ENCODE measurements at places on chromosomes 13 and 19.

- DNase-seq: no peak
Measured at GRCh38 chr13:30690282-30691188, 44.8 kb upstream of the ALOX5AP start.

DNA sequence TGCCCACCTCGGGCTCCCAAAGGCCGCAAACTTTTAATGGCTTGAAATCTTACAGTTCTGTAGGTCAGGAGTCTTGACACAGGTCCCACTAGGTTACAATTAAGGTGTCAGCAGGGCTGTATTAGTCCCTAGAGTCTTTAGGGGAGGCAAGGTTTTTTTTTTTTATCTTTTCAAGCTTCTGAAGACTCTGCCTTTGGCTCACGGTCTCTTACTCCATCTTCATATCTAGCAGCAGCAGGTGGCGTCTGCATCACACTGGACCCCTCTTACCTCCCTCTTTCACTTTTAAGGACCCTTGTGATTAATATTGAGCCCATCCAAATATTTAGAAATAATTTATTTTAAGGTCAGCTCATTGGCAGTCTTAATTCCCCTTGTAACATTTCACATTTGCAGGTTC is 11.6 kb downstream of the MIR17HG start:
- DNase-seq: no peak

DNA sequence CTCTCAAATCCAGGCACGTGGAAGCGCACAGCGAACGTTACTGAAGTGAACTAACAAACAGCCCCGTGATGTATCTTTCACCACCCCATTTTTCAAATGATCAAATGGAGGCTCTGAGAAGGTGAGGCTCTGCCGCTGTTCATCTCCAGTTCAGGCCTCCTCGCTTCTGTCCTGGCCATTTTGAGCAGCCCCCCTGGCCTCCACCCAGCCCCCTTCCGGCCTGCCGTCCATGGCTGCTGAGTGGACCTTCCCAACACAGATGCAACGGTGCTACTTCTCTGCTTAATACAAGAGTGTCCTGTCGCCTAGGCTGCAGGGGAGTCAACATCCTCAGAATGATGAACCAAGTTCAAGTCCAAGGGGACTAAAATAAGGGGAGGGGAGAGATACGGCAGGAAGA is 9.7 kb downstream of the SYDE1 start:
- no peak for DNase-seq

GRCh38 chr19:5360003-5360780 is 19.6 kb upstream of the PTPRS start:
- no peak for DNase-seq

DNA sequence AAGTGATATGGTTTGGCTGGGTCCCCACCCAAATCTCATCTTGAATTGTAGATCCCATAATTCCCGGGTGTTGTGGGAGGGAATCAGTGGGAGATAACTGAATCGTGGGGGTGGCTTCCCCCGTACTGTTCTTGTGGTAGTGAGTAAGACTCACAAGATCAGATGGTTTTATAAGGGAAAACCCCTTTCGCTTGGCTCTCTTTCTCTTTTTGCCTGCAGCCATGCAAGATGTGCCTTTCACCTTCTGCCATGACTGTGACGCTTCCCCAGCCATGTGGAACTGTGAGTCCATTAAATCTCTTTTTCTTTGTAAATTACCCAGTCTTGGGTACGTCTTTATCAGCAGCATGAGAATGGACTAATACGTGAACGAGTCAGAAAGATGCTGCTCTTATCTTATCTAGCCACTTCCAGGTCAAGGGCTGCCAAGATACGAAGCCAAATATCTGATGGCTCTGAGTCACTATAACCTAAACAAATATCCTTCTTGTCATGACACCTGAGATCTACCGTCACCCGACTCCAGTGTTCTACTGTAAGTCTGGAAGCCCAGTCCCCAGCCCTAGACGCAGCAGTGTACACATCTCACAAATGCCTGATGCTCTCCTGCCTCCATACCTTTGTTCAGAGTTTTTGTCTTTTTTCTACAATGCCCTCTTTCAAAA is 45.9 kb downstream of the SLC15A1 start:
- no peak for DNase-seq

DNA sequence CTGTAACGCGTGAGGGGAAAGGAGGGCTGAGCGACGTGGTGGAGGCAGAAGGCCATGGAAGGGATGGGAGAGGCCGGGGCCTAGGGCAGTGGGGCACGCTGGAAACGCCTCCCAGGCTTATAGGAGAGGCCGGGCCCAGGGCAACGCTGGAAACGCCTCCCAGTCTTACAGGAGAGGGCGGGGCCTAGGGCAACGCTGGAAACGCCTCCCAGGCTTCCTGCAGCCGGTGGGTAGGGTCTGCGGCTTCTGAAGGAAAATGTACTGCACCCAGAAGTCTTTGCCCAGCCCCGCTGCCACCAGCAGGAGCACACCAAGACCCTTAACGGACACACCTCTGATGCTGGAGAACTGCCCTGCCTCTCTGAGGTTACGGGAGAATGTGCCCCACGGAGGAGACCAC is 9.1 kb downstream of the CACTIN start:
- DNase-seq: no peak
